ENCODE measurements at places on chromosomes 4 and X.

DNA sequence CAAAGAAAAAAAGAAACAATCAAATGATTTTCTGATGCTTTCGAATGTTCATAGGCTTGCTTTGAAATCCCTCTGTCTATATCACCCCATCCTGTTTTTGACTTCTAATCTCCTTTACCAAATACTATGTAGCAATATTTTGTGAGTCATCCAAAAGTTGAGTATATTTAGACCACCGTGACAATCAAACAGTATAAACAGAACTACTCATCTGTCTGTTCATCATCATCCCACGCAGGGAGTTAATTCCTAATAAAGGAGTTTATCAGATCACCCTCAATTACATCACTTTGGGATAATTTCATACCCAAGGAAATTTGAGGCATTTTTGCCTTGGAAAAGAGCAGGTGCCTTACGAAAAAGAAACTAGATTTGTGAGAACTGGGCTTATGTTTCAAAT, 212.9 kb downstream of the CBR4 start:
- DNase-seq = no peak

DNA sequence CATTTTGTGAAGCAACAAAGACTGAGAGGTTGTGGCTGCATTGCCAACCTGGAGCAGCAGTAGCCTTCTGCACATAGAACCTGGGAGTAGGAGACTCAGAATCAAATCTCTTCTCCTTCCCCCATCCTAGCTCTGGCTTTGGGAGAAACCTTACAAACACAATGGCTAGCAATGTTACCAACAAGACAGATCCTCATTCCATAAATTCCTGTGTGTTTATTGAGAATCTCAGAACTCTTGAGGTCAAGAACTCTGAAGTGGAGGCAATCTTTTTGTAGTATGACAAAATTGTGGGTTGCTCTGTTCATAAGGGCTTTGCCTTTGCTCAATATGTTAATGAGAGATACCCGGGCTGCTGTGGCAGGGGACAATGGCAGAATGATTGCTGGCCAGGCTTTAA, 406.7 kb upstream of the SPANXN1 start:
- DNase-seq = no peak

- DNase-seq = peak; percentile 57
Measured at GRCh38 chrX:151393514-151393913, 3.5 kb upstream of the VMA21 start.

DNA sequence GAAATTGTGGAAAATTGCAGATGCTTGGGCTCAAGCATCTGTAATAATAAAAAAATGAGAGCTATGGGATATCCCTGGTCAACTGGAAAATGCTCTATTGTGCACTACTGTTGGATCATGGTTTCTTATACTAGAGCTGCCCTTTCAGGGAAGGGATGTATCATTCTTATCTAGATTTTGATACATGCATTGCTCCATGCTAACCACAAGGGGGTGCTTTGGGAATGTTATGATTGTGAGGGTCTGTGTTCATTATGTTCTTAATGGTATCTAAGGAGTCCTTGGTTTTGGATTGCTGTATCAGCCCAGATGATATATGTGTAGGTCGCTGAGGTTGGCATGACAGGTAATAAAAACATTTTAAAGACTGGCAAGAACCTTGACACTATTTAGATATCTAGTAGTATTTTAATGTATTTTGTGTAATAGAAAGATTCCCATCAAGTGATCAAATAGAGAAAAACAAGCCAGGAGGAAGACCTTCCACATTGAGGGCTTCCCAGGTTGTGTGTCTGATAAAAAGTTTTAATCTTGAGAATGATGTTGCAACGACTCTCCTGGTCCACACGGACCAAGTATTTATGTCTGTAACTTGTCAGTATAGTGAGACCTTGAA, 49.2 kb upstream of the TLR2 start:
- no peak for DNase-seq

DNA sequence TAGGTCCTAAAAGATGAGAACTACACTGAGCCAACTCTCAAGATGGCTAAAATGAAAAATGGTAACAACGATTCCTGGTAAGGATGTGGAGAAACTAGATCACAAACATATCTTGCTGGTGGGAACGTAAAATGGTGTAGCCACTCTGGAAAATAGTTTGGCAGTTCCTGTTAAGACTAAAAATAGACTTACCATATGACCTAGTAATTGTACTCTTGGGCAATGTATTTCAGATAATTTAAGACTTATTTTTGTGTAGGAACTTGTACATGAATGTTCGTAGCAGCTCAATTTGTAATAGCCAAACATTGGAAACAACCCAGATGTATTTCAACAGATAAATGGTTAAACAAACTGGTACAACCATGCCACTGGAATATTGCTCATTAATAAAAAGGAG, 106.2 kb downstream of the HDAC8 start:
- DNase-seq = no peak

DNA sequence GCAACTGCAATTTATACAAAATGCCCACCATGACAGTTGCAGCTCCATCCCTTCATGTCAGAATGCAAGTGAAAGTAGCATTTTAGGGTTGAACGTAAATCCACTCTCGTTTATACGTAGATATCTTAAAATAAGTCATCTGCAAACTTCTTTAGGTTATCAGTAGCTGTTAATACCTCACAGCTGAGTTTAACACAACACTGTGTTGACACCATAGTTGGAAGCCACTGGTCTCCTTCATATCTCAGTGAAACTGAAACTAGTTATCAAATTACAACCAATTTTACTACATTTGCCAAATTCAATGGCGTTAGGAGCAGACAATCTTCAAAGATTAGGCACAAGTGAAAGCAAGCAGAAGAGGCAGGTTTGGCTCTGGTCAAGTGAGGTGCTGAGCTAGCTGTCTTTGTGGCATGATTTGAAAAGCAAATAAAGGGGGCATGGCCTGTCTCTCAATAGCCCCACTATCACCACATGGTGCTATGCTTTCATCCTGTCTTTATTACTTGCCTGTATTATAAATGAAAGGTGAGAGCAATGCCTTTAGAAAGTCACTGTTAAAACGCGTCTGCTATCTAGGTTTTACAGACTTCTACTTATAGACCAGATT, 12.3 kb downstream of the PPP3CA start:
- peak; percentile 39 for DNase-seq

GRCh38 chr4:26459054-26459755, 31.1 kb downstream of the CCKAR start:
- DNase-seq = peak; percentile 69

DNA sequence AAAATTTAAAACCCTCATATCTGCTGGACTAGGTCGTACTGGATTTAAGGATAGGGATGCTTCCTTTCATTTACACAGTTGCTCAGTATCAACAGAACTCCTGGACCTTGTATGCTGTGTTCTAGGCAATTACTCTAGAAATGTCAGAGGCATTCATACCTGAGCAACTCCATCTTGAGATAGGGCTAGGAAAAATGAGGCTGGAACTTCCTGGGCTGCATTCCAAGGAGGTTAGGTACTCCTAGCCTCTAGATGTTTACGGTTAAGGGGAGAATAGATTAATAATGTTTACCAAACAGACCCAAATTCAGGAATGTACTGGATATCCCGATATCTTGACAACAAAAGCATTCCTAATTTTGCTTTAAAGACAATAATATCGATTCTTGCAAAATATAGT, 84.7 kb upstream of the NLGN4X start:
- DNase-seq = no peak

GRCh38 chr4:119748853-119749252, 120.2 kb upstream of the PDE5A start:
- DNase-seq = no peak

DNA sequence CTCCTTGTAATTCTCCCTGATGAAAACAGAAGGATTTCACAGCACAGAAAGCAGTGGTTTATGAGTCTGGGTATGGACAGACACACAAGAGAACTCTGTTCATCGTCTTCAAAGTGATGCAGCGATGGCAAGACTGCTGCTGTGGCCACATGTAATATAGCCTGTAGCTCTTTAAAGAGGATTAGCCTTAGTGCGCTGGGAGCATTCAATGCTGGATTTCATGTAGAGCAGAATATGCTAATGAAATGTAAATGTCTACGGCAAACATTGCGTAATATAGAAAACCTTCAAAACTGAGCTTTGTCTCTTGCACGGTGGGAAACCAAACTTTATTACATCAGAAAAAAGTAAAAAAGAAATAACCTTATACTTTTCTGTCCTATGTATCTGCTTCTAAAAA, 42.9 kb downstream of the ALPK1 start:
- no peak for DNase-seq

DNA sequence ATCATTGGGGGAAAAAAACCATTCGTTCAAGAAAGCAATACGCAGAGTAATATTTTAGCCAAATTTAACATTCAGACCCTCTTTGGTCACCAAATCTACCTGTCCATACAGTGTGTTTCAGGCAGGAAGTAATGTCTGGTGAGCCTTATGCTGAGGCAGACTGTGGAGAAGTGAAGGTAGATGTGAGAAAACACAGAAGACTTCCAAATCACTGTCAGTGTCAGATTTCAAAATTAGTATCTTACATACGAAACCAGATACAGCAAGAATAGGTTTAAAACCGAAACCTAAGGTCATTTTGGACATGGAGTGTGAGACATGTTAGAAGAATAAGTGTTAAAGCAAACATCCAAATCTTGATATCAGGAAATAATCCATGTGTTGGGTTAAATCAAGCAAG, 664.5 kb upstream of the HTR2C start:
- peak; percentile 13 for DNase-seq

GRCh38 chr4:77079281-77079680, 3.5 kb upstream of the CCNI start:
- DNase-seq = no peak

GRCh38 chr4:128168701-128169100, 107.6 kb downstream of the LARP1B start:
- no peak for DNase-seq

DNA sequence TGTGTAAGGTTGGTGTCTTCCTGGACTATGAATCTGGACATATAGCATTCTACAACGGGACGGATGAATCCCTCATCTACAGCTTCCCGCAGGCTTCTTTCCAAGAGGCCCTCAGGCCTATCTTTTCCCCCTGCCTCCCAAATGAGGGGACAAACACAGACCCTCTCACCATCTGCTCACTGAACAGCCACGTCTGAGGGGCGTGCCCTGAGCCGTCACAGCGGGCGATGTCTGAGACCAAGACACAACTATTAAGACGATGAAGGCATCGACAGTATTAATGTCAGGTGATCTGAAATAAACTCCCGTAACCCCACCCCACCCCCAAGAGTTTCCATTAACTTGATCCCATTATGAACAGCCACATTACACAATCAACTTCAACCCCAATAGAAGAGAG, 7.9 kb downstream of the TRIML1 start:
- no peak for DNase-seq

- no peak for DNase-seq
Measured at GRCh38 chr4:38514465-38515146, 149.4 kb upstream of the KLF3 start.

All from GM12865 (cell line).